ENCODE measurements at places on chromosomes 4 and X.

DNA sequence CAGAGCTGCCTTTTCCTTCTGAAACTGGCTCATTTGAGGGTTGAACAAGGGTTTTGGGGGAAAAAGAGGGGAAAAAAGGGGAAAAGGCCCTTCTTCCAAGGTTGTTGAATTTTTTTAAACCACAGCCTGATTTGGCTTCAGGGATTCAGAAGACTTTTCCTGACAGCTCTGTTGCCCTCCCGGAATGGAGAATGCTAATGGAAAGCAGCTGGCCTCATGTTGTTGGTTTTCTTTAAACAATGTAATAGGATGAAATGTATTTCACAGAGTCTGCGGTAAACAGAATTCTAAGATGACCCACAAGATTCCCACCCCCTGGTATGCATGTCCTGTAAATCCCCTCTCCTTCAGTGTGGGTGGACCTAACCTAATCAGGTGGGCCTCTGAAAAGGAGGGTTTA lies 3.3 kb upstream of the KIAA1210 start:
- no peak for DNase-seq

- no peak for DNase-seq
Measured at GRCh38 chr4:1008840-1009541, 2.4 kb upstream of the FGFRL1 start.

DNA sequence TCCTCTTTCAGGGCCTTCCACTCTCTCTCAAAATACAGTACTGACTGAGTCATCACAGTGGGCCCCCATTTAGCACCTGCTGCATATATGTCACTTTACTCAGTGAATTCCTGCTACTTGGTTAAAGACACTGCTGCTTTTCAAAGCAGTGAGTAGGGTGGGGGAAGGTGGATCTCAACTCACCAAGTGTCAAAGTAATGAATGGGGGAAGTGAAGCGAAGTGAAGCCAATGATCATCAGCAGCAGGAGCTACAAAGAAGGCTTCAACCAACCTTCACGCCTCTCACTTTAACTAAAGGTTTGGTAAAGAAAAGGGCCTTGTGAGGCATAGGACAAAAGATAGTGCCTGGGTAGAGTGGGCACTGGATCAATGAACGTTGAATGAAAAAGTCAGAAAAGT lies 424.1 kb downstream of the SMARCA1 start:
- no peak for DNase-seq

DNA sequence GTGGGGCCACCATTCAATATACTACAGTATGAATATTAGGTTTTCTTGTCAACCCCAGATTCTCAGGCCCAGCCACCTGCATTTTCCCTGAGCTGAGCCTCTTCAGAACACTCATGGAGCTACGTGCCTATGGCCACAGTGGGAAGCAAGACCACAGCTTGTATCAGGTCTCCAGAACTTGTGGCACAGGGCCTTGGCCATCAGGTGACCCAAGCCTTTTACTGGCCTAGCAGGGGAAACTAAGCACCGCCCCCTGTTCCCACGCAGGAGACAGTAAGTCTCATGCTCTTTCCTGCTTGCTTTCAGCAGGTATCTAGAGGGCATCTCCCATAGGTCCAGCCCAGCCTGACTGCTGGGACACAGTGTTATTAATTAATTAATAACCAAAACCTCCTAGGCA lies 138.4 kb upstream of the MAMLD1 start:
- no peak for DNase-seq

GRCh38 chrX:154136627-154137161 lies 7.3 kb upstream of the OPN1LW start:
- peak; percentile 79 for DNase-seq

DNA sequence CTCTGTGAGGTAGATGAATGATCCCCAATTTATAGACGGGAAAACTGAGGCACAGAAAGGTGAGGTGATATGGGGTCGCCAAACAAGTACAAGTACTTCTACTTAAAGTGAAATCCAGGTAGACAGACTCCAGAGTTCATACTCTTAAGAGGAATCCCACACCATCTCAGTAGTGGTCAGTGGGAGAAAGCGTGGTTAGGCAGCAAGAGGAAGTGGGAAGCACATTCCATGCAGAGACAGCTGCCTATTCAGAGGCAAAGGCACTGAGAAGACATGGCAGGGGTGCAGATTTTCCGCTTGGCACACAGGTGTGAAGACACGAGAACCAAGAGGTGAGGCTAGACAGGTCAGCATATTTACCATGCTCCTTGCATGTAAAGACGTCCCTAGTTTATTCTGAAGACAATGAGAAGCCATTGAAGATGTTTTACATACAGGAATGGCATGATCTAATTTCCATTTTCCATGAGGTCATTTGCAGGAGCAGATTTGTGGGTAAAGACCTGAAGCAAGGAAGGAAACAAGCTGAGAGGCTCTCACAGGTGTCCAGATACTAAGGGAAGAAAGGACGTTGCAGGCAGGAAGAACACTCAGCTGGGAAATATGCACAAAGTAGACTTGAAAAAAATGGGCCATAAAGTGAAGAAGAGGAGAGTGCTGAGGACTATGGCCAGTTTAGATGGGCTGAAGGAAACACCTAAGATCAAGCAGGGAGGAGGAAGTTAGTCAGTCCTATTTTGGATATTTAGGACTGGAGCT lies 17.3 kb upstream of the CLNK start:
- DNase-seq, result no peak

DNA sequence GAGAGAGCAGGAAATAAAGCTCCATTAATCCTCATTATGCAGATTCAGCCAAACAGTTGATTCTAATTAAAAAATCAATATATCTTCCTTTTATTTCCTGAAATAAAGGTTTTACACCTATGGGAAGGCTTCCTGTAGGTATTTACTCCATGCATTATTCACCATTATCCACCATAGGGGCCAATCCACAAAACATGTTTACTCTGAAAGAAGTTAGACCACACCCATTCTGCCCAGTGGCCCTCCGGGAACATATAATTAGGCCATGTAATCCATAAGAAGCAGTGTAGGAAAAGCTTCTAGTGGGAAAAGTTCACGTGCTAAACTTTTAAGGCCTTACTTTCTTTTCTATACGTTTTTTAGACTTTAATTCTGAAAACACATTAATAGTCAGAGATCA lies 57.7 kb downstream of the SAT1 start:
- no peak for DNase-seq

- no peak for DNase-seq
Measured at GRCh38 chr4:159353422-159354116, 250.7 kb downstream of the RAPGEF2 start.

DNA sequence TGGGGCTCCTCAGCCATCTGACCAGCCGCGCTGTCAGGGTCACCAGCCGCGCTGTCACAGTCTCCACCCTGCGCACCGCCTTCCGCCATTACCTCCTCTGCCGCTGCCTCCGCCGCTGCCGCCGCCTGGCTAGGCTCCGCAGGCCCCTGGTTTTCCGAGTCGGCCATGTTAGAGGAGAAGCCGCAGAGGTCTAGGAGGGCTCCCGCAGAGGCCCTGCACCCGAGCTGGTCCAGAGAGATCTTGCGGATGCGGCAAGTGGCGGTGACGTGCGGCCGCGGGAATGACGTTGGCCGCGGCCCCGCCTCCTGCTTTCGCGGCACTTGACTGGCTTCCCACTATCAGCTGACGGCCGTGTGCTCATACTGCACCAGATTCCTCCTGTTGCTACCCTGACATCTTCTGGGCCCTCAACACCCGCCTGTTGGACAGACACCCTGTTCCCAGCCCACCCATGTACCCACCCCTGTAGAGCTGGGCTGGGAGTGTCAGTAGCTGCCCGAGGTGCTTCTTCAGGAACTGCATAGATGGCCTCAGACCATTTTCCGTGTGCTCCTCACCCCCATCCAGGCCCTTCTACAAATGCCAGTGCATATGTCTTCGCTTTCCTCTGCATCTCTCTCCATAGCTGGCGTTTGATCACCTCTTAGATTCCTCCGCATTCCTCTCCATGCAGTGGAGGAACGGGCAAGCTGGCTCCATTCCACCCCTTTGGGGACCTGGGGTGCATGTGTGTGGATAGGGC lies at the start of gene NAP1L5:
Gene NAP1L5, minus strand, starts transcription at position 242 of the 742 bp plus-strand sequence. Its CDS starts 75 bp downstream, at position 167.
- peak; percentile 86 for DNase-seq

DNA sequence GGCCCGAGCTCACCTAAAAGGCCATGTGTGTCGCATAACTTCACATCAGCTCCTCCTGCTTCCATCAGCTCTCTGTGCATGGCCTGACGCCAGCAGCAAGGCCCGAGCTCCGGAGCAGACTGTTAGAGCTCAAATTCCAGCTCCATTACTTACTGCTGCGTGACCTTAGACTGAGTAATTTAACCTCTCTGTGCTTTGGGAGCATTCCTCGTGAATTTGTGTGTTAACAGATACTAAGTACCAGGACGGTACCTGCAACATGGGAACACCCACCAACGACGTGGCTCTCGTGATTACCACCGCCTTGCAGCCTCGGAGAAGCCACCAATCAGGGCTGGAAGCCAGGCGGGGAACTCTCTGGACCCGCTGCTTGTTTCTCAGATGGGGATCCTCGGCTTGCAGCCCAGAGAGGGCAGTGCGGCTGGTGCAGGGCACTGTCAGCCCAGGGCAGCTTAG lies 12.9 kb downstream of the LETM1 start:
- DNase-seq, result no peak

All from erythroblast (primary cell).